DMS79 (cell line): ENCODE measurements at places on chromosomes 1 and 21.

DNA sequence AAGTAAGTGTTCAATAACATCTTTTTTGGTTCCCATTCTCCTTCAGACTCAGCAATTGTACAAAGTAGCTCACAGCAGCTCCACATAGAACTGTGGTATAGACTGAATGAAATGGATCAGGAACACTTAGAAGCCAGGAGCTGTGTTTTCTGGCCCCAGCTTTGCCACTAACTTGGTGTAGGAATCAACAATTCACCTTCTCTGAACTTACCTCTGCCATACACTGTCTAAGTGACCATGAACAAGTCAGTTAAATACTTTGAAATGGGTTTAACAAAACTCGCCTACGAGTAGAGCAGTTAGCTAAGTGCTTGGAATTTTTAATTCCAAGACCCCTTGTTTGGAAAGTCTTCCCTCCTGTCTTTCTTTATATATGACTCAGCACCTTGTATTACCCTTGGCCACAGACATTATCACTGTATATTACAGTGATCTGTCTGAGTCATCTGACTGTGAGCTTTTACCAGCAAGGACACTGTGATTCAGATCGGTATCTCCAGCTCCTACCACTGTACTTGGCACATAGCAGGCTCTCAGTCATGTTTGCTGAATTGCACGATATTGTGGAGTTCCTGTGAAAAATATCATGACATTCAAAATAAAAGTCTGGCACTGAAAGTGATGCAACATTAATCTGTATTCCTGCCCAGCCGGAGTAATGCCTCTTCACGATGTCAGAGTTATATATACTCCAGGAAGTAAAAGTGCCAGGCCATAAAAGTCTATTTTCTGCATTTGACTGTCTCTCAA lies 101.7 kb upstream of the BEND5 start:
- DNase-seq, result no peak

- DNase-seq, result no peak
Measured at GRCh38 chr1:206447422-206447765, 22.9 kb upstream of the IKBKE start.

- DNase-seq, result peak; percentile 29
Measured at GRCh38 chr1:201021630-201022492, 1.7 kb downstream of the KIF21B start.

- DNase-seq, result no peak
Measured at GRCh38 chr1:112702067-112702395, 4.9 kb downstream of the RHOC start.

DNA sequence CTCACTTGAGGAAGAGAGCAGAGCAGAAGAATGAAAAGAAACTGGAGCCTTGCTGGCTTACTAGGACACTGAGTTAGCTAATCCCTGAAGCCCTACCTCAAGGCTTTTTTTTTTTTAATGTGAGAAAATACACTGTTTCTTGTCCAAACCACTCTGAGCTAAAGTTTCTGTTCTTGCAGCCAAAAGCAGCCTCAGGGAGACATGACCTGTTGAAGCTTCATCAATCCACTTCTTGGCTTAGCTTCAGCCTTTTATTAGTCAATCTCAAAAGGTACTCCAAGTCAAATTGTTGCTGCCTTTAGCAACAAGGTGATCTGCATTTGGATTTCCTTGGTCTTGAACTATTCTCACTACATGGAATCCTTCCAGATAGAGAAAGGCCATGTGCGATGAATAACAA lies 33.7 kb downstream of the CCDC185 start:
- DNase-seq, result no peak

DNA sequence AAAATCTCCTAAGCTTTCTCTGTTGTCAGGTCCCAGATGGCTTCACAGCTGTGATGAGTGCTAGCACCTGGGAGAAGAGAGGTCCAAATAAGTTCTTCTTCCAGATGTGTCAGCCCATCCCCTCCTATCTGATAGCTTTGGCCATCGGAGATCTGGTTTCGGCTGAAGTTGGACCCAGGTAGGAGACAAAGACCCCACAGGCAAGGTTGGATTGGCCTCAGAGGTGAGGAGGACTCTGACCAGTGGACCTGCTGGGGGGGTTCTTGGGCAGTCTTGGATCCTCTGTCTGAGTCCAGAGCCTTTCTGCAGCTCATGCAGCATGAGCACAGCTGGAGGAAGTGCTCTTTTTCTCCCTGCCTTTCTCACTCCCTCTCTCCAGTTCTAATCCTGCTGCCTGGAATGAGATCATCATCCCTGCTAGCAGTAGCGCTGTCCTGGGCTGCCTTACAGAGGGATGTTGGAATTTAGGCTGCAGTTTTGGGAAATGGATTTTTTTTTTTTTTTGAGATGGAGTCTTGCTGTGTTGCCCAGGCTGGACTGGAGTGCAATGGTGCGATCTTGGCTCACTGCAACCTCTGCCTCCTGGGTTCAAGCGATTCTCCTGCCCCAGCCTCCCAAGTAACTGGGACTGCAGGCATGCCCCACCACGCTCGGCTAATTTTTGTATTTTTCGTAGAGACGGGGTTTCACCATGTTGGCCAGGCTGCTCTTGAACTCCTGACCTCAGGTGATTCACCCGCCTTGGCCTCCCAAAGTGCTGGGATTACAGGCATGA lies 7.1 kb downstream of the RNPEP start:
- no peak for DNase-seq

DNA sequence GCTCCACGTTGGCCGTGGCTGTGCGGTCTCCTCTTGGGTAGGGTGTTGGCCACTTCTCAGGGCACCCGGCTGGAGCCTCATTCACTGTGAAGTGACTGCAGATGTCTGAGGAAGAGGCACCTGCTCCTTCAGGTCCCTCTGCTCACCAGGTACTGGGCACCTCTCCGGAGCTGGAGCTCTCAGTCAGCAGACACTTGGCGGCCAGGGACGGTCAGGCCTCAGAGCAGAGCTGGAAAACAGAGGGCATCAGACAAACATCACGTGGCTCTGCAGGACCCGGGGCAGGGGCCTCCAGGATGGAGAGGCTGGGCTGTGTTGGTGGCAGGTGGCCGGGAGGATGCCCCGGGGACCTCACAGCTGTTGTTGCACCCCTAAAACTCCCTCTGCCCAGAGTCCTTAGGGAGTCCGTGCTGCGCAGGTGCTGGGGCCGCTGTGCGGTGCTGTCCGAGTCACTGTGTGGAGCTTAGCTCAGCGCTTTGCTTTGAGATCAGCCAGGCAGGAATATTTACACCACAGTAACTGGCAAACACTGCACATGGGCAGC lies 59.7 kb downstream of the SLX9 start:
- no peak for DNase-seq

DNA sequence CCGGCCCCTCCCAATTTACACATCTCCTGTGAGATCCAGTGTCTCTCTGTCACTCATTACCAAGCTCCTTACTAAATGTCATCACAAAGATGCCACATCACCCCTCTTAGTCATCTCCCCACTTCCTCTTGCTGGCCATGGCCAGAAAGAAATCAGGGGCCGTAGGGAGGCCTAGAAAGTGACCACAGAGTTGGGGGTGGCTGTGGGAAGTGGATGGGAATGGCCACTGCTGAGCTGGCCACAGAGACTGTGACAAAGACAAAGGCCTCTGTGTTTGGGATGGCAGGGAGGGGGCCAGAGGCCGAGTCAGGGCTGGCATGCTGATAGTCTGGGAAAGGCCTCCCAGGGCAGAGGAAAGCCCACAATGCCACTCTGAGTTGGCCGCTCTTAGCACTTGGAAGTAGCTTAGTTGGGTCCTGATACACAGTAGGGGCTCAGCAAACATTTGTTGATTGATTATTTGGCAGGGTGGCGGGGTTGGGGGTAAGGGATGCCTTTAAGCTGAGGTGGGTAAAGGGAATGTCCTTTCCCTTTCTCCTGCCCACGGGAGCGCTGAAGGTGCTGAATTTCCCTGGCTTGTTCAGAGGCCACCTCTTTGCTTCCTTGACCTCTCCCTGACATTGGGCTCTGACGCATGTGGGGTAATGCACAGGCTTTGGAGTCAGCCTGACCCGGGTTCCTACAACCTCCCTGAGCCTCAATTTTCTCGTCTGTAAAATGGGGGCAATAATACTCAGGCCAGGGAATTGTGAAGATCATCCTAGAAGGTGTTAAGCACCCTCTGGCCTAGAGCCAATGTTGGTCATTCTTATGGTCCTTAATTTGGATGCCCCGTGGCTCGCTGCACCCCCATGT lies 13.2 kb downstream of the NAV1 start:
- no peak for DNase-seq

DNA sequence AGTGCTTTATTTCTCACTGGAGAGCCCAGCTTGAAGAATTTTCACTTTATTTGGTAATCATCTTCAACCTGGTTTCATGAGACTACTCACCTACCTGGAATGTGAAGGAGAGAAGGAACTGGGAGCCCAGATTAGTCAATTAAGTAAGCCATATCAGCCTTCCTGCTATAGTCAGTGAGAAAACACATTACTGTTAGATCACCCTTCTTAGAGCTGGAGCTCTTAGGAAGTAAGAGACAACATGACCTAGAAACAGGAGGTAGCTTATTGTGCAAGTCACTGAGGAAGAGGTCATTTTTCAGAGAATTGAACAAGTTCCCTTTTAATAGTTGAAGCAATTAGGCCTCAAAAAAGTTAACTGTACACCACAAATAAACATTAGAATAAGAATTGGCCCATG lies 49.2 kb upstream of the TEKT2 start:
- no peak for DNase-seq

DNA sequence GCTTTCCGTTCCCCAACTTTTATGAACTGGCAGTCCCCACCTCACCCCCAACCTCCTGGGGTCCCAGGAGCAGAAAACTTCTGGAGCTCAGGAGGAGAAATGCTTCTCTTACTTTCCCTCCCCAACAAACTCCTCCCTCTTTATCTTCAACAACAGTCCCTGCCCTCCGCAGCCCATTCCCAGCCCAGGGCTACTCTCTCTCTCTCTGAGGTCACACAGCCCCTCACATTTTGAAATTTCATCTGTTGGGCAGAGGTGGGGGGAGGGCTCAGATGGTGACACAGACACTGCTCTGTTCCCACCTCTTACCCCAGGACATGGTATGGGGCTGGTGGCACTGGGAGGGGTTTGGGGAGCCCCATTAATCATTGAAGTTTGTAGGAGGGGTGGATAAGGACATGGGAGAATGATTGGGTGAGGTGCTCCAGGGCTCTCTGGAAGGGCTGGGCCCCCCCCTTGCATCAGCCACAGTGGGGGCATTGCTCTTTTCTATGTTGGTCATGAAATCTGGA lies 6.0 kb downstream of the PIK3CD start:
- no peak for DNase-seq

- DNase-seq, result no peak
Measured at GRCh38 chr1:119220991-119221390, 80.5 kb upstream of the WARS2 start.

GRCh38 chr1:112358798-112359408 lies 37.1 kb upstream of the CTTNBP2NL start:
- no peak for DNase-seq

DNA sequence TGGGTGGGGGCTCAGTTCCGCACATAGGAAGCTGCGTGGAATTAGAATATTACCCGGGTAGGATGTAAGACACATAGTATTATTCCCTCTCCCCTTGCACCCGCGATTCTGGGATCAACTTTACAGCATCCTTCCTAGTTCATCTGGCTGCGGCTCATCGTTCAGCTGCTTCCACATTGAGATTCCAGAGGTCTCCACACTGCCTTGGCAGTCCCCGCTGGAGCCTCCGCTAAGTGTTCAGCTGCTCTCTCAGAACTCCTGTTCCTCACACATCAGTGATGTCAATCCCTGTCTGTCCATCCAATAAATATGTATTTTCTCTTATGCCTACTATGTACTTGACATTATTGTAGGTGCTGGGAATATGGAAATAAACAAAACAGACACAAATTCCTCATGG lies 135.6 kb upstream of the SYT6 start:
- DNase-seq, result no peak

DNA sequence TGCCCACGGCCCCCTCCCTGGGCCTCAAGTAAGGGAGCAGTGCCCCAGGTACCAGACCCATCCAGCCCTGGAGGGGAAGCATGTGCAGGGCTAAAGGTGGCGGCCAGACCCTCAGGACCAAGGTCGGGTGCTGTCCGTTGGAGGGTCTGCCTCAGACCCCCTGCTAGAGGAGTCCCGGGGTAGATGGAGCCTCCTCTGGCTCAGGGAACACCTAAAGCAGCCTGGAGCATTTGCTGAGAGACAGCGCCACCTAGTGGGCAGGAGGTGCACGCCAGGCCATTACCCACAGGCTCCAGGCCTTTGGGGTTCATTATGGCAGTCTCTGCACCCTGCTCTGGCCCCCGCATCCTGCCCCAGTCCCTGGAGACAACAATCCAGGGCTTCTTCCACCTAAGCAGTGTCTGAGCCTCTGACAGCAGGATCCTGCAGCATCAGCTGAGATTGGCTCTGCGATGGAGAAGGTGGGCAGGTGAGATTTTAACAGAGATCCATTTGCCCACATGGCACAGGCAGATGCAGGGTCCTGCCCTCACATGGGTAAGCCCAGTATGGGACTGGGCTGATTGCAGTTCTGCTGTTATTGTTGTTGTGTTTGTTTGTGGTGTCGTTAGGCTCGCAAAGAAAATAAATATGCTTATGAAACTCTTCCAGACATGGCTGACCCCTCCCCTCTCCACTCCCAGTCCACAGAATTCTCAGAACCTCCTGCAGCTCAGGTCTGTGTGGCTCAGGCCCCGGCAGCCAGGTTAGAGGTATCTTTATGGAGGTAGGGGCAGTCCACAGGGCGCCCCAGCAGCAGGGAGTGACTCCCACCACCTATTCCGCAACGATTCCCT lies 42.4 kb downstream of the CTNNBIP1 start:
- DNase-seq, result peak; percentile 41

DNA sequence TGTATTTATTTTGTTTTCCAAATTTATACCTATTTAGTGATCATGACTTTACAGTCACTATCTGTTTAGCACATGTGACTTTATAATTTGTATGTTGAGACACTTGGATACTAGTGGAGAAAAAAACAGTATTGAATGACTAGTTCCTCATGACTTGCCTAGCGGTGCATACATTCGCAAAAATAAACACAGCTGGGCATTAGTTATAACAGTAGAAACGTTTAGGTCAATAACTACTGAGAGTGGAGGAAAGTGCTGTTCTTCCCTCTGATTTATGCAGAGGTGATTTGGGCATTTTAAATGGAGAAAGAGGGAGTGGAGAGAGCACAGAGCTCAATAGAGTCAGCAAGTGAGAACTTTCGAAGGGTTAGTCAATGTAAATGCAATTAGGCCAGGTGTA lies 1679.0 kb upstream of the B3GALT2 start:
- no peak for DNase-seq

- no peak for DNase-seq
Measured at GRCh38 chr1:70948396-70949017, 99.1 kb downstream of the PTGER3 start.

- no peak for DNase-seq
Measured at GRCh38 chr1:175221557-175222175, 29.1 kb upstream of the KIAA0040 start.
